ENCODE measurements at places on chromosomes 1 and 21.
A peak's percentile ranks its signal among the peaks of the same experiment; 100 is the strongest.

- DNase-seq: no peak
Measured at GRCh38 chr1:234918181-234918841, 210.3 kb downstream of the TOMM20 start.

DNA sequence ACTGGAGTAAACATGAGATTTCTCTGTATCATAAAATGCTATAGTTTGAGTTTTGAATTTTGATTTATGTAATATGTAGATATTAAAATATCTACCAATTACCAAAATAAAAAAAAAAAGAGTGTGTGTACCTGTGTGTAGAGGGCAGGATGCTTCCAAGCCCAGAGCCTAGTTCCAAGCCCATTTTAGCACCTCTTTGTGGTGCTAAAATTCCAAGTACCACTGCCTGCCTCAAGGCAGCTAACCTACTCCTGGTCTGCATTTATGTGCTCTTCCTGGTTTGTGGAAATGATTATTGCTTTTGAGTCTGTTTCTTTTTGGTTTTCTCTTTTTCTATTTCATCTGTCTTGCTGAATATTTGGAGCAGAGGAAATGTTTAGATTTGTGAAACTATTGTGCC is 8.7 kb upstream of the POU2F1 start:
- no peak for DNase-seq

DNA sequence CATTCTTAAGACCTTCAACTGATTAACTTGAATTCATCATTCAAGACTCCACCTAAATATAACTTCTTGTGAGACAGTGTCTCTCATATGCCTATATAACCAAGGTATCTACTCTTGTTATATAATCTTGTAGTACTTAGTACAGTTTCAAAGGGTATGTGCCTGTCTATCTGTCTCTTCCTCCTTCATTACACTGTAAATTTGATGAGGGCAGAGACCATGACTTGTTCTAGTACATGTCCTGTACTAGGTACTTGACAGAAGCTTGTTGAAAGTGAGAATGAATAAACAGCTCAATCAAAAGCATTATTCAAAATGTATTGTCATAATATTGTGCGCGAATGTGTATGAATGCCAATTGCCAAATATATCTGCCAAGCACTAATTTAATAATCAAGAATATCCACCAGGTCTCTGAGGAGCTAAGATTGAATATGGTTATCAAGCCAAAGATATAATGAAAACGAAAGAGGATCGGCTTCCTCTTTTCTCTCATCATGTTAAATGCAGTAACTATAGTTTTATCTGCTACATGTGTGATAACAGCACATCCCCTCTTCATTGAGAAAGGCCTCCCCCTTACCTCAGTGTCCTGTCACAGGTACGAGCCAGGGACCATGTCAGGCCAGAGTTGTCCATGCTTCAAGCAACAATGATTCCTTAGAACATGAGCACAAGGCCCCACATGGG is 117.3 kb downstream of the UCHL5 start:
- DNase-seq: no peak

DNA sequence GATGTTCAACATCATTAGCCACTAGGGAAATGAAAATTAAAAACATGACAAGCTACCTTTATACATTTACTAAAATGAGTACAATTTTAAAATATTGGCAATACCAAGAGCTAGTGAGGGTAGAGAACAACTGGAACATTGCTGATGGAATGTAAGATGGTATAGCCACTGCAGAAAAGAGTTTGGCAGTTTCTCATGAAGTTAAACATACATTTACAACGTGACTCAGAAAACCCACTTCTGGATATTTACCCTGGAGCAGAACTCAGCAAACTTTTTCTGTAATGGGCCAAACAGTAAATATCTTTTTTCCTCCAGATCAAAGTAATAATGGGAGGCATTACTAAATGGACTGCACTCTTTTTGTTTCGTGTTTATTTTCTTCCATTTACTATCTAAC is 22.1 kb downstream of the LPGAT1 start:
- DNase-seq: no peak

GRCh38 chr1:30696831-30697230 is 26.6 kb downstream of the MATN1 start:
- DNase-seq: no peak

DNA sequence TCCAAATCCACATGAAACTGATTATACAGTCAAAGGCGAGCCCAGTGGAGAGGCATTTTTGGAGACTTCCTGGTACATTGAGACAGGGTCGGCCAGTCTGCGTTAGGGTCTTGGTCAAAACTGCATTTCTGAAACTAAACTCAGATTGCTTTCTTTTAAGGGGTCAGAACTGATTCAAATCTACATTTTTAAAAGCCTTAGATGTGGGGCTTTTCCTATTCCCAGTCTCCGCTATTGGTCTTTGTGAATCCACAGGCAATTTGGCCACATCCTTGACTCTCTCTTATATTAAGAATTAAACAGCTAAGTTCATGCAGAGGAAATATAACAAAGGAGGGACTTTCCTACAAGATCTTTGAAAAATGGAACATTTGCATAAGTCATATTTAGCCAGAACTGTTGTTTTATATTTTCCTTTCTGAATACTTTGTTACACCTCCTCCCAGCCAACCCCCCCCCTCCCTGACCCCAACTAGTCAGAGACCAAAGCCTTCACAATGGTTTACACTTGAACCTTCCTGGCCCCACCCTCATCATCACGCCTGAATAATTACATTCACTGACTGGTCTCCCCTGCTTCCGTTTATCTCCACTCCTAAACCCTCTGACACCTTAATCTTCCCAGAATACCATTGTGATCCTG is 30.9 kb downstream of the SELL start:
- DNase-seq: peak; percentile 68

DNA sequence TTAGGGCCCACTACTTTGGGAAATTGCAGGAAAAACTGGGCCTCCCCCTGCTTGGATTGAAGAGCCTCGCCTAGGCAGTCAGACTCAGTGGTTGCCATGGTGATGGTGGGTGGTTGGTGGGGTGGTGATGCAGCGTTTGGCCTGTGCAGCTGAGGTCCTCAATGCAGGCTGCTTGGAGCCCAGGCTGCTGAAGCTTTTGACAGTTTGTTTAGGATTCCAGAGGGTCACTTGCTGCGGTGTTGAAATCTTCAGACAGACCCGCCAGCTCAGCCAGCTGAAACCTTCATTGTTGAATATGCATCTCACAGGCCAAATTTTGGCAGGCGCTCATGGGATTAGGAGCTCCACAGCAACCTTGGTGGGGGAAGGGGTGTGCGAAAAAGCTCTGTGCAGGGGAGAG is 67.9 kb downstream of the CACNA1E start:
- DNase-seq: no peak

DNA sequence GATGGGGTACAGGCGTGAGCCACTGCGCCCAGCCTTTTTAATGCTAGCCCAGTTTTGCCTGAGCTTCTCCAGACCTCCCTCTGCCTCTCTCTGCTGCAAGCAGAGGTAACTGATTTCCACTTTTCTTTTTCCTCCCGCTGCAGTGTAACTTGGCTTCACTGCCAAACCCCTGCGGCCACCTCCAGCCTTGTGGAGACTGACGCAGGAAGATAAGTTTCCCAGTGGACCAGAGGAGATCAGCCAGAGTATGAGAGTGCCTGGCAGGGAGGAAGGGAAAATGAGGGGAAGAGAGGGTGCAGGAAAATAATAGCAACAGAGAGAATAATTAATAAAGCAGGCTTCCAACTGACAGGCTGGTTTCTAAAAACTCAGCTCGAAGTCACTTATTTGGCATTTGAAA is 143.7 kb downstream of the PCNX2 start:
- no peak for DNase-seq
